Smooth muscle cell of the umbilical artery (primary cell): ENCODE measurements at places on chromosomes 4 and X. TPM values are rescaled to one million over a fixed set of nuclear protein-coding genes. Genes with fewer than 3 reads are reported as not detected.

The GALNTL6 gene
- not detected in 2 replicates for total RNA-seq

The RHOXF2B gene
- not detected in 2 replicates for total RNA-seq

The GASK1B gene
- total RNA-seq, result 103 and 160 TPM in 2 replicates

The TMEM47 gene
- total RNA-seq, result 37.4 and 40.6 TPM in 2 replicates

The PDCL2 gene
- not detected in 2 replicates for total RNA-seq

The SSX1 gene
- total RNA-seq, result not detected in 2 replicates

The COPS4 gene
- total RNA-seq, result 64.7 and 73.0 TPM in 2 replicates
